Stromal cell of bone marrow (primary cell): ENCODE measurements at places on chromosomes 3 and 15.

DNA sequence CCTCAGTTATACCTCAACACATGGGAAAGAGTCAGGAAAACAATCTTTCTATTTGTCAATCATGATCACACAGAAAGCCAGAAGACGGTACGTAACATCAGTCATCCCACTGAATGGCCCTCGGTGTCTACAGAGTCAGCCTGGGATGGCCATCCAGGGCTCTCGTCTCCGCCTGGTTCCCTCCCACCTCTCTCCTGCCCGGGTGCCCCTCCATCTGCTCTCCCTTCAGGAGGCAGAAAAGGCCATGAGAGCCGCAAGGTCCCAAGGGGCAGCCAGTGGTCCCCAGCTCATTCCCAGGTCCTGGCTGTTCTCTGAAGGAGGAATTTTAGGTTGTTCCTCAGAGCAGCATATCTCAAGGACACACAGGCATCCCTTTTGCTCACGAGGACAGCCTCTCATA is 4.4 kb upstream of the LRRC15 start:
- DNase-seq: no peak

DNA sequence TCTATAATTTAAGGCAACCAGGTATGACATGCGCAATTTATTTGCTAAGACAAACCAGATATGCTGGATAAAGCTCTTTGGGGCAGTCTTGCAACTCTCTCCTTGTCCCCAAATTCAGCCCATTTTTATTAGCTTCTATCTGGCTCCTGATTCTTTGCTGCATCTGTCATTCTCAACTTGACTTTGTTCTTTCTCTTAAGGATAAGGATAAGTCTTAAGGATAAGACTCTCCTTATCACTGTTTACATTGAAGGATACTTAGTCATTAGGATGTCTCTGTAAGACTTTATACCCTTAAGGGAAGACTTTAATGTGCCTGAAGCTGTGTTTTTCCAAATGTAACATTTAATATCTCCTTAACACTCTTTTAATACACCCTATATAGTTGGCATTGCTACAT is 49.2 kb downstream of the ALCAM start:
- no peak for DNase-seq

DNA sequence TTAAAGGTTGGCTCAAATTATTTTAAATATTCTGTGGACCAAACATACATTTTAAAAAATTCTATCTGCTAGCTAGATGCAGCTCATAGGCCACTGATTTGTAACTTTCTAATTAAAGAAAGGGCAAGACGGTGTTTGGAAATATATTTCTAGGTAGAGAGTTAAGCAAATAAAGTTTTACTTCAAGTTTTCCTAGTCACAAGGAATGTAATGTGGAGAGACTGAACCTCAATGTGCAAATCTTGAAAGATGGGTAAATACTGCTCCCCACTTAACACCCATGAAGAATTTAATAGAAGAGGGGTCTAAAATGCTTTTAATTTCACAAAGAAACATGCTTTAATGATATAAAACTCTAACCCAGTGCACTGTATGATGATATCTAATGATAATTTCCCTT is 175.2 kb downstream of the TIGIT start:
- DNase-seq: no peak

GRCh38 chr3:108862865-108863798 is 40.5 kb downstream of the TRAT1 start:
- DNase-seq: peak; percentile 18

GRCh38 chr15:65787260-65787659 is 4.8 kb downstream of the DENND4A start:
- DNase-seq: no peak

DNA sequence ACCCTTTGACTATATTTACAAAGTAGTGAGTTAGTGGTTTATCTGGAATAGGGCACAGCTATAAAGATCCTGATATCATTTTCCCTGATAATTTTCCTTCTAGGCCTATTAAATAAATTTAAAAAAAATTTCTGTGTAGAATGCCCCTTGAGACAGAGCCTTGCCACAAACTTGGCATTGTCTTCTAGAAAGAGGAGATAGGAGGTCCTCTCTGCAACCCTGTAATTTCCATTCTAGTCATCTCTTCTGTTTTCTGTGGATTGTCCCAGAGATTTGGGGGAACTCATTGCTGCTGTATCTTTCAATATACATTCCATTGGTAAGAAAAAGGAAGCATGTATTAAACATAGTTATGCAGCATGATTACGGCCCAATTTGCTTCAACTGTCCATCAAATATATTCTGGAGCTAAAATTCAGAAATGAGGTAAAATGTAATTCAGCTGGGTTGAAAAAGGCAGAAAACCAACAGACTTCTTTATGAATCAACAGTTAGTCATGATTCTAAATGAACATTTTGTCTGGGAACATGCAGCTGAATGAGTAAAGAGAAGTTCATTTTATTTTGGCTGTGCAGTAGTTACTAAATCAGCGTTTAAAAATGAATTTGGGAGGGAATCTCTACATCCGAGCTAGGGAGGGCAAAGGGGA is 401.1 kb downstream of the NAALADL2 start:
- DNase-seq: peak; percentile 59

GRCh38 chr3:74048699-74049098 is 424.0 kb upstream of the PDZRN3 start:
- no peak for DNase-seq

- no peak for DNase-seq
These were observed 91.5 kb downstream of the ST6GAL1 start for GRCh38 chr3:187021748-187022402.

DNA sequence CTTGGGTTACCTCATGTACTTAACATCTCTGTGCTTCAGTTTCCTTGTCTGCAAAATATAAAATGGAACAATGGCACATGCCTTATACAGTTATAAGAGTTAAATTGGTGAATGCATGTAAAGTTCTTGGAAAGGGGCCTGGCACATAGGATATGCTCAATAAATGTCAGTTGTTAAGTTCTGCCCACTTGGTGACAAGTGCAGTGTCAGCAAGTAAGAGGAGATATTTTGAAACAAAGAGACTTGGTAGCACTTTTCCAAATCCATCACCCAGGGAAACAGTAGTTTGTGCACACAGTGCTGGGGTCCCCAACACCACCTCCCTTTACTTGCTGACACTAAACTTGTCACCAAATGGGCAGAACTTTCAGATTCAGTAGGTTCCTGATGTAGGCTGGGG is 19.1 kb downstream of the LRRC31 start:
- DNase-seq: no peak

GRCh38 chr3:112253301-112253971 is 40.6 kb downstream of the SLC9C1 start:
- DNase-seq: no peak

DNA sequence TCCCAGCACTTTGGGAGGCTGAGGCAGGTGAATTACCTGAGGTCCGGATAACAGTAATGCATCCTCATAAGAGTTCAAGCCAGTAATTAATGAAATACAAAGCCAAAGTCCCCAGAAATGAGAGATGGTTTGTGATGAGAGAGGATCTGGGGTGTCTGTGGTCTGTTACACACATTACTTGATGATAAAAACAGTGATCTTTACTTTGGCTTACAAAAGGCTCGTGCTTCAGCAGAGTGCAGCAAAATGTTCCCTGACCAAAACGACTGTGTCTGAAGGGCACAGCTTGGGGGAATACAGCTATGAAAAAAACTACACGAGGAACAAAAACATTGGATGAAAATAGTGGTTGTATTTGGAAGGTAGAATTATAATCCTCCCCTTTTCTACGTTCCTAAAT is 40.9 kb downstream of the CRTC3 start:
- no peak for DNase-seq

DNA sequence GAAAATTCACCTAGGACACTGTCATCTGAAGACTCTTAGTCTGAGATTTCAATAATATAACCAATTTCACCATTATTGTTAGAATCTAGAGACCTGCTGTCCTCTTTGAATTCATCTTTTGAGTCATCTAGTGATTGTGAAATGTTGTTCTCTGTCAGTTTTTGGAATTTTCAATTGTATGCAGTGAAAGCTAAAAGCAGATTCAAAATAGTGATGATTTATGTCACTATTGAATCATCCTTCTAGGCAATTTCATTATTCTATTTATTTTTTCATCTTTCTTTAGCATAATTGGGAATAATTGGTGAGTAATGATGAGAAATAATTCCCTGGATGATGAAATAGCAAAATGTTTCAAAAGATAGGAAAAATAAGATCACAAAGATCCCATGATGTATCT is 101.7 kb upstream of the EIF1B start:
- peak; percentile 69 for DNase-seq

DNA sequence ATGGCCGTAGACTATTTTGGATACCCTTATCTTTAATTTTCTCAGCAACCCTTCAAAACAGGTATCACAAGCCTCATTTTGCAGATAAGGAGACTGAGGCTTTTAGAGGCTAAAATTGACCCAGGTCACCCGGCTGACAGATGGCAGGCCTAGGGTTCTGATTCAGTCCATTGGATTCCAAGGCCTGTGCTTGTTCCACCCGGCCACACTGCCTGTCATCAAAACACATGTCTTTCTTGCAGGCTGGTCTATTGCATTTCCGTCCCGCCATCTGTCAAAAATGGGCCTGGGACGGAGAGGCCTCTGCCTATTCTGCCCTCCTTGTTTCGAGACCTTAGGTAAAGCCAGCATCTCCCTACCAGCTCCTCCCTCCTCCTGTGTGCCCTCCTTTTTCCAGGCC is 8.1 kb downstream of the INAFM2 start:
- DNase-seq: no peak

DNA sequence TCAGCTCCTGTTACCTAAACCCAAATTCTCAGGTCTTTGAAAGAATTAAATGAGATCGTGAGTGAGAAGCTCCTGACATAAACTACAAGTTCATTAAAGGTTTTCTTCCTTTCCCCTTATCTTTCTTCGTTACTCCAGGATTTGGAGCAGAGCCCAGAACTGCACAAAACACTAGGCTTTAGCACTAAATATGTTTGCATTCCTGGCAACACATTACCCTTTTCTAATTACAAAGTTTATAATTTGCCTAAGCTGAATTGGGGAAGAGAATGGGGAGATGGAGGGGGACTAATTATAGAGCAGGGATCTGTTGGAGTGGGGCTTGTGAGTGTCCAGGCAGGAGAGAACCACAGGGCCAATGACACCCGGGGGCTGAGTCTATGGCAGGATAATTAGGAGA is 109.7 kb downstream of the SV2B start:
- no peak for DNase-seq

GRCh38 chr3:171646357-171647133 is 163.7 kb downstream of the PLD1 start:
- peak; percentile 57 for DNase-seq
